Hematopoietic multipotent progenitor cell (in vitro differentiated cells): ENCODE measurements at places on chromosomes 3 and 15. TPM values are rescaled to one million over a fixed set of nuclear protein-coding genes. Genes with fewer than 3 reads are reported as not detected.

Gene GATA2
- 211 TPM for total RNA-seq

Gene PPP1R2
- 50.9 TPM for total RNA-seq

- DNase-seq: no peak
These were observed 6.3 kb downstream of the STARD5 start for GRCh38 chr15:81317642-81318017.

- no peak for DNase-seq
These were observed 31.6 kb upstream of the RAP2B start for GRCh38 chr3:153130312-153130977.

GRCh38 chr15:44542596-44542995 lies 5.6 kb downstream of the EIF3J start:
- no peak for DNase-seq
